ENCODE measurements at places on chromosomes 3 and 15.

DNA sequence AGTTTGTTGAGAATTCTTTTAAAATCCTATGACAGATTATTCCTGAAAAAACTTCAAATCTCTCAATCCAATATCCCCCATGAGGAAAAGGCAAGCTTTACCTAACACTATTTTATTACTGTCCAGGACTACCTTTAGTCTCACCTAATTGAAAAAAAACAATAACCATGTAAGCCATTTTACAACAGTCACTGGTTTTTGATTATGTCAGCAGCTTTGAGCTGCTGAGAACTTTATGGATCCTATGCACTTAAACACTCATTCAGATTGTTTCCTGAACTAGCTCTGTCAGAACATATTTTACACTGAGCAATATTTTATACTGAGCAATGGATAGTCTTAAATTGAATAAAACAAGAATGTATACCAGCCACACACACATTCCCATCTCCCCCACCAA lies 79.9 kb downstream of the ZBBX start:
- no peak for DNase-seq

GRCh38 chr3:12369598-12369997 lies 80.7 kb downstream of the PPARG start:
- no peak for DNase-seq

GRCh38 chr3:70120357-70120966 lies 120.9 kb downstream of the SAMMSON start:
- DNase-seq: no peak

DNA sequence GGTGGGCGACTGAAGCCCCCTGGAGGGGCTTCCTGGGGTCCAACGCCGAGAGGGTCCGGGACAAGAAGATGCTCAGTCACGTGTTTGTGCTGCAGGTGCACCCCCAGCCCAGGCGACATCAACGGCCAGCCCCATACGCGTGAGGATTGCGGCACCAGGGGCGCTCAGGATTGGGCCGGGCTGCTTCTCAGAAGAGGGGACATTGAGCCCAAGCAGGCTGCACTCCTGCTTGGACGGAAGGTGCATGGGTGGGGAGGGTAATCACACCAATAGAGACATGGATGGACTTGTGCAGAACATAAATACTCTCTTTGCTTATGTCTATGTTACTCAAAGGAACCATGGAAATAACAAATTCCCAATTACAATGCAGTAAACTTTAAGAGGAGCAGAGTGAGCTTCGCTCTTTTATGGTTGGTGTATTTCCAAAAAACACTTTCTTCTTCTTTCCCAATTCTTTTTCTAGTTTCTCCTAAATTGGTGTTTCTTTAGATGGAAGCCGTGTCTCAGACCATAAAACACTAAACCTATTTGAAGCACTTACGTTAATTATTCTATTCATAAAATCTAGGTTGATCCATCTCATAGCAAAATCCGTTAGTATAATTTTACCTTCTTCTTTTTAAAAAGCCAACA lies 182.7 kb downstream of the GOLGA6L6 start:
- DNase-seq: no peak
